Fibroblast of lung (primary cell): ENCODE measurements at places on chromosomes 1 and 21.
A peak's percentile ranks its signal among the peaks of the same experiment; 100 is the strongest.

DNA sequence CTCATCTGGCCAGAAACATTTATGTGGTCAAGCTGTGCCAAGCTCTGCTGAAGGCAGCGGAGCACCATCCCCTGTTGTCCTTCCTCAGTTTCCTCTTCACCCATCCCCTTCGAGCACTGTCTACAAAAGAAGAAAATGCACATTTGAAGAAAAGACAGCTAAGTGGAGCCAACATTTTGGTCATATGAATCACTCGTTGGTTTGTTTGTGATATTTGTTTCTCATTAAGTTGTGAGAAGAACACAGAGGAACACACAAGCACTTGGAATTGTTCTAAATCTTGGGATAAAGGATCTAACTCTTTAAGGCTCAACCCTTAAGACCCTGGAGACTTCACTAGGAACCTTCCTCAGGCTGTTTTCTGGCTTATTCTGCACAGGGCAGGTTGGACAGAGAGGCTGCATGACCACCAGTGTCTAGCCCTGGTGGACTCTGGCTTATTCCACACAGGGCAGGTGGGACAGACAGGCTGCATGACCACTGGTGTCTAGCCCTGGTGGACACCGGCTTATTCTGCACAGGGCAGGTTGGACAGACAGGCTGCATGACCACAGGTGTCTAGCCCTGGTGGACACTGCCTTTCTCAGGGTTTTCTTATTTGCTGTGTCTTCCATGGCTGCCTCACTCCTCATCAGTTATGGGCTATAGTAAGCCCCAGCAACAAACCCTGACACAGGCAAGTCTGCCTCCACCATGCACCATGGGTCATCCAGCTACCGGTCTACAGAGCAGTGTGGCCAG lies 35.3 kb upstream of the COL6A2 start:
- DNase-seq: no peak

- peak; percentile 68 for DNase-seq
Measured at GRCh38 chr1:91751275-91751674, 134.7 kb downstream of the TGFBR3 start.

DNA sequence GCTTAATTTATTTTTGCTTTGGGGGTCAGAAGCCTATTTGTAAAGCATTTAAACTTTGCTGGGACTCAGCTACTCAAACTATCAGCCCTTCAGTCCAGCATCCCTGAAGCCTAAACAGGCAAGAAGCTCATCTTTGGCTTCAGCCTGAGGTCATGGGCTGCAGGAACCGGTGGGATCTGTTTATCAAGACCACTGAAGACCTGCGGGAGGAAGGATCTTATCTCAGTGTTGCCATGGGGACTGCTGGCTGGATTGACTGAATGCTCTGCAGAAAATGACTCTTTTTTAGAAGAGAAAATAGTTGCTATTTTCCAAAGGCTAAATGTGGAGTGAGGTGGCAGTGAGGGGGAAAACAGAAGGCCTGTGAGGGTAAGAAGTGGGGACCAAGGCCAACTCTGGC lies 20.6 kb upstream of the ATP1B1 start:
- DNase-seq: no peak

DNA sequence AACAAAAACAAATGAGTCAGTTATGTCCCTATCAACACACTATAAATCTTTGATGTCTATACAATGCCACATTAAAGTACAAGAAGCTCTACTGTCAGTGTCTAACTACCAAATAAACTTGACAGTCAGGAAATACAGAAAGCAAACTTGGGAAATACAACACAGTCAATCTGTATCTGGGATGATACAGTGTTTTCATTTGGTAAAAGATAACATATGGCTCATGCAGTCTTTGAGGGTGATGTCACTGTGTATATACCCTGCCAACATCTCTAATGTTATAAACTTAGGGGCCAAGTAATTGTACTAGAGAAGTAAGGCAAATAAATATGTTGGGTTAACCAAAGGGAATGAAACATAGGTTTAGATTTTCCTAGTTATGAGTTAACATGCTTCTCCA lies 552.5 kb upstream of the ADAMTS5 start:
- peak; percentile 91 for DNase-seq

DNA sequence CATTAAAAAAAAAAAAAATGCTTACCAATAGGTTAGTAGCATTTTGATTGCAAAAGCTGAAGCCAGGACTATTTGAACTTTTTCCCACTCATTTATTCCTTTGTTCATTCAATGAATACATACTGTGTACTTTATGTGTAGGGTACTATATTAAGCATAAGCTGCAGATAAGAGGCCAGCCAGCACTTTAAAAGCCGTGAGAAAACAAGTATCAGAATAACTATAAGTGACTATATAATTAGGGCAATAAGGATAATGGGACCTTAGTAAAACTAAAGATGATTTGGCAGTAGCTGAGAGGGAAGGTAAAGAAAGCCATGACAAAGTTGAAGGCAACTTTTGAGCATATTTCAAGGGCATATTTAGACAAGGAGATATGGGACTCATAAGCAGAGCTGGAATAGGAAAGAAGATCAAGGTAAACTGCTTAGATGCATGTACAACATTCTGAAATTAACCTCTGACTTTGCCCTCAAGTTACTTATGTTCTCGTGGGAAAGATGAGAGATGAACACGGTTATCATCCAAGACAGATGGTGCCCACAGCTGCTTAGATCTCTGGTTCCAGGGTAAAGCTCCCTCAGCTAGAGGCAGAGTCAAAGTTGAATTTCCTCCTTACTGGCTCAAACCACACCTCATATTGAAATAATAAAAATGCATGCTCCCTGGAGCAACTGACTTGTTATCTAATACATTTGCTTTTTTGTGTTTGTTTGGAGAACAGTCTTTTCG lies 44.0 kb upstream of the FMO2 start:
- DNase-seq: peak; percentile 27

- no peak for DNase-seq
Measured at GRCh38 chr1:82013702-82014101, 213.0 kb downstream of the ADGRL2 start.

DNA sequence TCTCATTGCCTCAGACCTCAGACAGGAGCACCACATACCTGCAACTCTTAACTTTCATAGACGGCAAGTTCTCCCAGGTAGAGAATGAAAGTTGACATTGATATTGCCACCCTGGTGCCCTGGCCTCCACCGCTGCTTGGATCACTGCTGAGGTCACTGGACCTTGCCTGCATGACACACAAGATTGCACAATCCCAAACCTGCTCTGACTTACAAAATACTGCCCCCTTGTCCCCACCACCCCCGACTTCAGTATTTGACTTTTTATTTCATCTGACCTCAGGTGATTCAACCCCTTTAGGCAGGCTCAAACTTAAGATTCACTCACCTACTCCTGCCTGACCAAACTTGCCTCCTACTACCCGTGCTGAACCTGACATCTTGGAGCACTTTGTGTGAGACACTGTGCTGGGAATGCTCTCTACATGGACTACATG lies 43.1 kb upstream of the S1PR1 start:
- no peak for DNase-seq

DNA sequence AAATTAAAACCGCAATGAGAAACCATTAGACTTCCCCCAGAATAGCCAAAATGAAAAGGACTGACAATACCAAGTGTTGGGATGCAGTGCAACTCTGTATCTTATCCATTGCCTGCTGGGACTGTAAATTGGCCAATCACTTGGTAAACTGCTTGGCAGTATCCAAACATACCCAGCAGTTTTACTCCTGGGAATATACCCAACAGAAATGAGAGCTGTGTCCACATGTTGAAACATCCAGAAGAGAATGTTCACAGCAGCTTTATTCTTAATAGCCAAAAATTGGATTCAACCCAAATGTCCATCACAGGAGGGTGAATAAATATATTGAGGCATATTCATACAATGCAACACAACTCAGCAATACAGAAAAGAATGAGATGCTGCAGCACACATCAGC lies 13.7 kb upstream of the FAM20B start:
- no peak for DNase-seq

GRCh38 chr1:234840843-234841242 lies 230.9 kb upstream of the IRF2BP2 start:
- peak; percentile 27 for DNase-seq

DNA sequence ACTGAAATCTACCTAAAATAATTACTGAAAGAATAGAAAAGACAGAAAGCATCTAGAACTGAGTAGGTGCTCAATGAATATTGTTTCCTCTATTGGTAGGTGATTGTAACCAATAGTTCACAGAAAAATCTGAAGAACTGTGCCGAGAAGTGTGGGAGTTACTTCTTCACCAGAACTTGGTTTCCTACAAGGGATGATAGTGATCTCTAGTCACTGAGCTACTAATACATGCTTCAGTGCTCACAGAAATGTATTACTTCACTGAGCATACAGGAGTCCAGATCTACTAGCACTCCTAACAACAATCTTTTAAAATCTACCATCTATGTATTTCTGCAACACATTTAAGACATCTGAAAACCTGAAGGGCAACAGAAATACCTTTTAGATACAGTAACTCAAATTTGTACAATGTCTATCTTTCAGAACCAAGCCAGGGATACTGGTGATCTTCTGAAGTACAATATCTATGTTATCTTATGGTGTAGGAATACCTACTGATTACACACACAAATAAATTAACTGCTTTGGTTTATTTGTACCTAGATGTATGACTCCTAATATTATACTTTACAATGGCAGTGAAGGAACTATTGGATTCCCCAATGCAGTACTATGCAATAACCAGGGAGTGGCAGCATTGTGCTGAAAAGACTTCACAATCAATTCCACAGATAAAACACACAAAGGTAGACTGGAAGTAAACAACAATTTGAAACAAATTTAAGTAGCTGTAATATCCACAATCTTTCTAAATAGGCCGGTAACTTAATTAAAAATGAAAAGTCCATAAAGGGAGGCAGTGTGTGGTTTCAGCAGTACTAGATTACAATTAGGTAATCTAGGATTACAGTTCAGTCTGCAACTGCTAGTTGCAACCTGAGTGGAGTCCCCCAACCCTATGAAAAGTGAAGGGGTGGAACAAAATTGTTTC lies 243.0 kb downstream of the SLC45A1 start:
- peak; percentile 32 for DNase-seq

- no peak for DNase-seq
Measured at GRCh38 chr21:34073749-34074282, 438 bp downstream of the MRPS6 start.

GRCh38 chr1:165387505-165387904 lies 31.0 kb upstream of the LMX1A start:
- DNase-seq: no peak

DNA sequence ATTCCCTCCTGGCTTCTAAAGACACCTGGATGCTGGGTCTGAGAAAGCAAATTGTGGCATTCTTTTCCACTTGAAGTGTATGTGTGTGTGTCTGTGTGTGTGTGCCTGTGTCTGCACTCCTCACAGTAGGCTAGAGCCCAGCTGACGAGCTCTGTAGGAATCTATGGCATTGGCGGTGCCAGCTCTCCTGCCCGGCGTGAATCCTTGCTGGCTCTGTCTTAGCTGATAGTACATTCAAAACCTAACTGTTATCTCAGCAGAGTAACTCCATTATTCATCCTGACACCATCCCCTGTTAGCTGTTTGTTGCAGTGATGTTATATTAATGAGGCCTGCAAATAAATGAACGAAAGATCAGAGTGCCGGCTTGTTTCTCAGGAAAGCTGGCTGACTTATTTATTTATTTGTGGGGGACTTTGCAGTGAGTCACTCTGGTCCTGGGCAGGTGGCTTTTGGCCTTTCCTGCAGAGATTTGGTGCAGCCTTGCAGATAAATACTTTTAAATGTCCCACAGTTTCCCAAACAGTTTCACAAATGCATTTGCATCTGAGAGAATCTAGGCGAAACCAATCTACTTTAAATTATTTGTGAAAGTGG lies 160.6 kb upstream of the CD34 start:
- peak; percentile 81 for DNase-seq

DNA sequence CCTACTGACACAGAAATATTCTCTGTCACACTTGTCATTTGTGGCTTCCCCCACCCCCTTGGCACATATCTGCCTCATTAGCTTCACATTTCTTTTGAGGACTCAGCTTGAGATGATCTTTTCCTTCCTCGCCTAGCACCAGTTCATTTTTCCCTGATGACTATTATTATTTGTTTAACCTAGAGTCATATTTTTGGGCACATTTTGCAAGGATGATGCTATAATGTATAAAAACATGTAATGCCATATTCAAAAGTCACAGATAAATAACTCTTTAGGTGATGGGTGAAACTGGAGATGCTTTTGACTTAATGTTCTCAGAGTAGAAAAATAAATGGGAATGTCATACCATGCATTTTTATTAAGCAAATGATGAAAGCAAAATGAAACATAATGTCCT lies 202.7 kb downstream of the BACH1 start:
- DNase-seq: peak; percentile 65

DNA sequence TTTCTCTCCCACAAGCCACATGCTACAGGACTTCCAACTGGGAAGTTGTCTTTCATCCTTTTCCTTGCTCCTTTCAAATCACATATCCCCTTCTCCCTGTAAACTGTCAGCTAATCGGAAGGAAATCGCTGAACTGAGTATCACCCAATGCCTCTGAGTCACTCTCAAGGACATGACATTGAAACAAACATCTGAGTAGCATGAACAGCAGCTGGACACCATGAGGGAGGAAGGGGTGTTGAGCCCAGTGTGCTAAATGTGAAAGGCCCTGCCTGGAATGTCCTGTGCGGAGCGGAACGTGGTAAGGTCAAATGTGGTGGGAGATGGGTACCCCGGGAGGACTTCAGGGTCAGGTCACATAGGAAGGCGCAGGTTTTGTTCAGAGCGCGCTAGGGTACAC lies at the start of gene OR2AJ1:
OR2AJ1 (plus strand) TSS at position 22 of the 400 bp plus-strand sequence. CDS start 8,880 bp downstream, outside the sequence.
- no peak for DNase-seq

DNA sequence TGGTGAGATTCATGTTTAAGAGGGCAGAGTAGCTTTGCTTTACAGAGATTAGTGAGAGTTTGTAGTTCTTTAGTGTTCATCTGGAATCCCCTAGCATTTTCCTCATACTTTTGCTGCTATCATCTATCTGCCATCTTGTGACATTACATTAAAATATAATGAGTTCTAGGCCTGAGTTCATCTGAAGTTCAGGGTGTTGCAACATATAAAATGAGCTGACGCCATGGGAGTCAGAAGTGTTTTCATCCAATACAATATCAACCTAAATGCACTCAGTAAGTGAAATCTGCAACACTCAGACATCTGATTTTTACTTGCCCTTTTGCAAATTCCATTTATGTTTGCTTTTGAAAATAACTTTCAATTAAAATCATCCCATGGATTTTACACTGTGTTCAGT lies 153.8 kb downstream of the NTNG1 start:
- peak; percentile 63 for DNase-seq

DNA sequence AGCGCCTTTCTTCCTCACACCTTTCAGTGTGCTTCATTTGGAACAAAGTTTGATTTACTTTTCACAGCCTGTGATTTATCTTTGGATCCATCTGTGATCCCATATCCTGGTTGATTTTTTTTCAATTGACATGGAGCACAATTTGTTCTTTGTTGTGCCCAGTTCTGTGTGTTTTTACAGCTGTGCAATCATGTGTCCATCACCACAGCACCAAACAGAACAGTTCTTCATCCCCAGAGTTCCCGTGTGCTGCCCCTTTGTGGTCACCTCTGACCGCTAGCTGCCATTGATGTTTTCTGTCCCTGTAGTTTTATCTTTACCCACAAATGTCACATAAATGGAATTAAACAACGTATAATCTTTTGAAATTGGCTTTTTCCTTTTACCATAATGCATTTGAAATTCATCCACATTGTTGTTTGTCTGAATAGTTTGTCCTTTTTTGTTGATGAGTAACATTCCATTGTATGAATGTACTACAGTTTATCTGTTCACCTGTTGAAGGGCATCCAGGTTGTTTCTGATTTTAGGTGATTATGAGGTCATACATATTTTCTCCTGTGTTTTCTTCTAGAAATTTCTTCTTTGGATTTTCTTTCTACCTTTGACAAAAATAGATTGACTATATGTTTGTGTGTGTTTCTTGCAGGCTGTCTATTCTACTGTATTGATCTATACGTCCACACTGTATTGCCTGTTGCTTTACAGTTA lies 17.4 kb downstream of the MIGA1 start:
- DNase-seq: no peak
